ENCODE measurements at places on chromosomes 6 and 20.

DNA sequence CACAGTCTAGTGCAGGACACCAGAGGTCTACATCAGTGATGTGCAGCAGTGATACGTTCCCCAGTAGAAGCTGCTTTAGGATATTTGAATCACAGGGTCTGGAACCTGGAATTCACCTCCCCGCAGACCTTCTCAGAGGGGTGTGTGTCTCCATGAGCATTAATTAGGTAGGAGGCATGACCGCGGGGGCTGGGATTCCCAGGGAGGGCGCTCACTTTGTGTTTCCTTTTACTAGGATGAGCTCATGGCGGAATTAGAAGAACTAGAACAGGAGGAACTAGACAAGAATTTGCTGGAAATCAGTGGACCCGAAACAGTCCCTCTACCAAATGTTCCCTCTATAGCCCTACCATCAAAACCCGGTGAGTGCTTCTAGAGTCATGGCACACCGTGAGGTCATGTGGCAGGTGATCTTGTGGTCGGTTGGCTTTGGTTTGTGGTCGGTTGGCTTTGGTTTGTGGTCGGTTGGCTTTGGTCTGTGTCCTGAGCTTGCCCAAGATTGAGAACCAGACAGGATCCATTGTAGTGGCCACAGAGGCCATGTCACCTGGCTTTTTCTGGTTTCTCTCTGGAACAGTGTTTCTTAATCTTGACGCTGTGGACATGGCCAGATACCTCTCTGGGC lies 40.8 kb downstream of the CHMP4B start:
- DNase-seq, result no peak

GRCh38 chr20:42531508-42531961 lies 658.2 kb downstream of the PTPRT start:
- DNase-seq, result no peak

DNA sequence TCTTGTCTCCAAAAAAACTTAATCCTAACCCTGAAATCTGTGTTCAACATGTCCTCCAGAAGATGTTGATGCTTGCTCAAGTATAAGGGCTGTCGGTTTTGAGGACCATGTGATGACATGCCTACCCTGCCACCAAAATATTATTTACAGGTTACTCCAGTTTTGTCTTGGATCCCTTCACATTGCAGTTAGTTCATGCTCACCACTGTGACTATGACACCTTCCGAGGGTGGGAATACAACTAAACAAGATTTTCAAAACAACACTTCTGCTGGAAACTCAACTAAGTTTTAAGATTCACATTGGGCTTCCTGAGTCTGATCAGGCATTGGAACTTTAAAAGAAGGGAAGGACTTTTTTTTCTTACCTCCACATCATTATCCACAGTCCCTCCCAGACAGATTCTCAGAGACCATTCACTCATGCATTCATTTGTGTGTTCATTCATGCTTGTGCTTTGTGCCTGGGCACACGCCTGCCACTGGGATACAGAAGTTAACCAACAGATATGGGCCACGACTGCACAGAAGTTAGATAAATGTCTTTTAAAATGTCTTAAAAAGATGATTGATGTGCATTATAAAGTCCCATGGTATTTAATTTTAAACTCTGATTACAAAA lies 118.7 kb upstream of the GJE1 start:
- DNase-seq, result no peak

GRCh38 chr20:39049148-39049547 lies 87.0 kb downstream of the DHX35 start:
- no peak for DNase-seq

DNA sequence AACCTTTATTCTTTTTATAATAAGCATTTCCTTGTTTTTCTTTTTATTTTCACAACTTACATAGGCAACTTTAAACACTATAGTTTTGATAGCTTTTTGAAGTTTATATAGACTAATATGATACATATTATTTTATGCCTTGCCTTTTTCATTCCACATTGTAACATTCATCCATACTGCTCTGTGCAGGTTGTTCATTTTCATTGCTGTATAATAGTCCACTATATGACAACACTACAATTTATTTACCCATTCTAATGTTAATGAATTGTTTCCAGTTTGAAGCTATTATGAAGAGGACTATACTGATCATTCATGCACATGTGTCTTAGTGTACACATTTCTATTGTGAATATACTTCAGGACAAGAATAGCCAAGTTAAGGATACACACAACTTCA lies 49.1 kb downstream of the WASF1 start:
- DNase-seq, result no peak

DNA sequence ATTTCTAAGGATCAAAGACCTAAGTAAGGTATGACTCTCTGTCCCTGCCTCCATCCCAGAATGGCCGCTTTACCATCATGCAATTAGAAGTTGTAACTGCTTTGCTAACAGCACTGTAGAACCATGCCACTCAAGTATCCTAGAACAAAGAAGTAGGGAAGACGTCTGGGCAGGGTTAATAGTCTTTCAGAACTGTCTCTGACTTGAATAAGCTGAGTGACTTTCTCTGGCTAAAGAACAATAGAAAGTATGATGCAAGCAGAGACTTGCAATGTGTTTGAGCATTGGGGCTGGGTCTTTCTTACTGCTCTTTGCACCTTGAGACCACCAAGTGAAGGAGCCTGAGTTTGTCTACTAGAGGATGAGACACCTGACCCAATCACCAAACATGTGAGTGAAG lies 279.6 kb upstream of the JAG1 start:
- no peak for DNase-seq

DNA sequence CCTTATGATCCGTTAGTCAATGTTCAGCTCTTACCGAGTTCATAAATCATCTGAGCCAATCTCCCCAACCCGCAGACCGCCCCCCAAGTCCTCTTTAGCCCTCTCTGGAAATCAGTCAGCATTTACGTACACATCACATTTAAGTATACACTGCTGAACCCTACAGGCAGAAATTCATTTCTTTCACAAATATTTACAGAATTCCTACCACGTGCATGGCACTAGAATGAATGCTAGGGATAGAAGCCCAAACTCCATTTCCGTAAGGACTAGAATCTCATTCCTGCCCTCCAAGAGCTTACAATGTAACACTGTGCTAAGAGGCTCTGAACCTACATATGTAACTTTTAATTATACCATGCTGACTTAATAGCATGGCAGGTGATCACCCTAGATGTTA lies 1.8 kb downstream of the OSER1 start:
- DNase-seq, result no peak

DNA sequence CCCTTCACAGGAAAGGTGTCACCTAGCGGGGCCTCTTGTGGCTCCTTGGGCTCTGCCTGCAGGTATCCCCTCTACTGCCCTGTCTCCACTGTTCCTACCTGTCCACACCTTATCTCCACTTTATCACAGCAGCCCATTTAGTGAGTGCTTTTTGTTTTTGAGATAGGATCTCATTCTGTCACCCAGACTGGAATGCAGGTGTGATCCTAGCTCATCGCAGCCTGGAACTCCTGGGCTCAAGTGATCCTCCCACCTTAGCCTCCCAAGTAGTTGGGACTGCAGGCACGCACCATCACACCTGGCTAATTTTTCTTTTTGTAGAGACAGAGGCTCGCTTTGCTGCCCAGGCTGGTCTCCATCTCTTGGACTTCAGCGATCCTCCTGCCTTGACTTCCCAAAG lies 48.0 kb downstream of the BCAS4 start:
- DNase-seq, result no peak

DNA sequence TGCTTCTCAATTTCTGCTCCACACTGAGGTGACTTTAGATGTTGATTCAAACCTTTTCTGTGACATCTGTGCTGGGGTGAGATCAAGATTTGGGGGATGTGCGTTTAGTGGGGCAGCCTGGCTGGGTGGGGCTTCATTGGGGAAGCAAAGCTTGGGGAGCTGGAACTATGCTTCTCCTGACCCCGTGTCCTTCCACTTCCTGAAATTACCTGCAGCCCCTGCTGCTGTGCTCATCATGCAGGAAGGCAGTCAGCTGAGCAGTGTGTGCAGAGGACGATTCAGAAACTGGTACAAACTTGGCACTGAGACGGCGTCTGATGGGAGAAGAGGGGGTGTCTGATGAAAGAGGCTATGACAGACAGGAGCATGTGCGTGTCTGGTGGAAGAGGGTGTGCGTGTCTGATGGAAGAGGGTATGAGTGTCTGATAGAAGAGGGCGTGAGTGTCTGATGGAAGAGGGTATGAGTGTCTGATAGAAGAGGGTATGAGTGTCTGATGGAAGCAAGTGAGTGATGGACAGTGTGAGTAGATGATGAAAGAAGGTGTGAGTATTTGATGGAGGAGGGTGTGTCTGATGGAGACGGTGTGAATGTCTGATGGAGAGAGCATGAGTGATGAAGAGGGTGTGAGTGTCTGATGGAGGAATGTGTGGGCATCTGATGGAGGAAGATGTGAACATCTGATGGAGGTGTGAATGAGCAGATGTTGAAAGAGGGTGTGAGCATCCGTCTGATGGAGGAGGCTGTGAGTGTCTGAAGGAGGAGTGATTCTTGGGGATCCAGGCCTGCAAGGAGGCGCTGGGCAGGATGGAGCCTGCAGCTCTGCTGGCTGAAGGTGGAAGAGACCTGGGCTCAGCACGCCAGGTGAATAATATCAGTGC lies 103.4 kb downstream of the SYCP2 start:
- peak; percentile 13 for DNase-seq

- peak; percentile 5 for DNase-seq
These were observed 95.0 kb upstream of the SIRPA start for GRCh38 chr20:1800180-1800579.
